ENCODE measurements at places on chromosomes 3 and 15.

- DNase-seq = no peak
Measured at GRCh38 chr3:114427285-114428043, 133.6 kb downstream of the TIGIT start.

DNA sequence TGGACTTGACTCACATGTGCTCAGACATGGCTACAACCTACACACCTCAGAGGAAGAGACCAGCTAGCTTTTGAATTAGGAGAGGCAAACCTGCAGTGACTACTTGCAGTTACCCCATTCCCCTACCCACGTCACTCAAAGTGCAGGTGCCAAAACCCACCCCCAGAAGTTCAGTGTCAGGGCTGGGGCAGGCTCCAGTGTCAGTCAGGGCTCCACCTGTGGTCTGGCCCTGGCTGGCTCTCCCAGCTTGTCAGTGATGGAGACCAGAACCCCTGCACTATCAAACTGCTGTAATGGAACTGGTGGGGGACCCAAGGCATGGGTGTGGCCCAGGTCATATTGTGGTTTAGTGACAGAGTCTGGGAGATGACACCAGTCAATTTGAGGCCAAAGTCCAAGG lies 32.6 kb upstream of the SLC41A3 start:
- no peak for DNase-seq

DNA sequence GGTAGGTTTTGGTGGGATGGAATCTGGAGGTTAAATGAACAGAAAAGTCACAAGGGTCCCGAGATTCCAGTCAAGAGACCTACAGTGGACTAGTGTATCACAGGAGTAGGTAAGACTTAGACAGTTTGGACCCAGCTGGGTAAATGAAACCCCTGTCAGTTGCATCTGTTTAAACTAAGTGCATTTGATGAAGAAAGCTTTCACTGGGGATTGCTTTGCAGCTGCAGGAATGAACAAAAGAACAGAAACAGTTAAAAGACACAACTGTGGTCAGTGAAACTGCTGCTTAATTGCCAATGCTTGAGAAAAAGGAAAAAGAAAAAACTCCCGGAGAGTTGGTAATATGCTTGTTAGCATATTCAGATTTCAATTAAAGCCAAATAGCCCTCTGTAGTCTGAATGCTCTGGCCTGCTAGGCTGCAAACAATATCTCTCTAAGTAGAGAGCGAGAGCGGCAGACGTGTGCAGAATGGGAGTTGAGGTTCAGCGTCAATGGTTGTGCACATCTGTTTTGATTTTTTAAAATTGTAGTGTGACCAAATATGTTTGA lies 37.1 kb downstream of the OXNAD1 start:
- no peak for DNase-seq

DNA sequence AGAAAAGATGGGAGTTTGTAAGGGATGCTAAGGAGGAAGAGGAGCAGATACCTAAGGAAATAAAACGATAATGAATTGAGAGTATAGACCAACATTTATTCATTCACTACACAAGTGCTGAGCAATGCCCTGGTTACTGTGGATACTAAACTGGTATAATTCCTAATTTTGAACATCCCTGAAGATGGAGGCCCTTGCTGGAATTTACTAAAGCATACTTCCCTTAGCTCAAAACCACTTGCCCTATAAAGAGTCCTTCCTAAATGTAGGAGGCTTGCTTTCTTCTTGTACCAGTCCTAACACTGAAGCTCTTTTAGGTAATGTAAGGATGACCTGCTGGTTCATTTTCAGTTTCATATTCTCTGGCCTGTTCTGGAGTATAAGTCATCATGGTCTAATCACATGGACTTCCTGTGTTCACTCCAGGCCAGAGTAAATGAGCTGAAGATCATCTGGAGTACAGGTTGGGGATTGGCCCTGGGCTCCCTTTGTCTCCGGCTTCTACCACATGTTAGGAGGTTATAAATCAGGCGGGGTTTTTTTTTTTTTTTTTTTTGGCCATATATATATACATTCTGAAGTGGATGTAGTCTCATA lies 40.1 kb upstream of the MTMR10 start:
- no peak for DNase-seq

GRCh38 chr3:123328851-123329635 lies 119.8 kb downstream of the ADCY5 start:
- peak; percentile 65 for DNase-seq
